ENCODE measurements at places on chromosomes 16 and 17. TPM values are rescaled to one million over a fixed set of nuclear protein-coding genes. Genes with fewer than 3 reads are reported as not detected.

Gene CHD9NB
- 3.3 TPM for total RNA-seq

Gene MGAT5B
- total RNA-seq = not detected

Gene TVP23A
- under 0.01 TPM for total RNA-seq

Gene CEP295NL
- total RNA-seq = 2.6 TPM

Gene RASD1
- 64.0 TPM for total RNA-seq

Gene KRT33B
- total RNA-seq = not detected

Gene ASPA
- 1.6 TPM for total RNA-seq

GRCh38 chr17:41494524-41494923 lies 4.8 kb upstream of the KRT36 start:
- no peaks in the 10 kb centered on the region for H3K36me3 ChIP-seq
- no peaks in the 10 kb centered on the region for H3K4me1 ChIP-seq
- H3K4me3 ChIP-seq = no peak overlapping the region
- DNase-seq = no peak

DNA sequence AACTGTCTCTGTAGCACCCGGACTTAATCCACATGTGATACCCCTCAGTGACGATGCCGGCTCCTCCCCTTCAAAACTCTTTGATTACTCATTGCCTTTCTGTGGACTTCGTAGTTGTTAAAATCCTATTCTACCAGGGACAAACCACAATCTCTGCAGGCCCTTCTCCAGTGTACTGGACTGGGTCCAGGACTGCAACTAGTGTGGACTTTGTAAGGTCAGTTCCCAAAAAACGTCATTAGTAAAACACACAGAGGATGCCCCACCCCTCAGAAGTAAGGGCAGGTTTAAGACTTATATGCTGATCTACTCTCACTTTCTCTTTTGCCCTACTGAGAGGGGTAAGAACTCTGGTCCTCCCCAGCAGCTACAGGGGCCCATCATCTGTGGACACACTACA lies 10.5 kb upstream of the NUDT7 start:
- H3K27ac ChIP-seq = no peak overlapping the region
- no peak for DNase-seq
- no peak overlapping the region for H3K4me3 ChIP-seq
- H3K36me3 ChIP-seq = no peaks in the 10 kb centered on the region
- no peaks in the 10 kb centered on the region for H3K27me3 ChIP-seq
- H3K4me1 ChIP-seq = no peaks in the 10 kb centered on the region

- no peak overlapping the region for H3K27ac ChIP-seq
- no peaks in the 10 kb centered on the region for H3K4me1 ChIP-seq
- H3K36me3 ChIP-seq = no peaks in the 10 kb centered on the region
- no peaks in the 10 kb centered on the region for H3K27me3 ChIP-seq
Observed at GRCh38 chr16:80803339-80804055, 901 bp downstream of the CDYL2 start.

DNA sequence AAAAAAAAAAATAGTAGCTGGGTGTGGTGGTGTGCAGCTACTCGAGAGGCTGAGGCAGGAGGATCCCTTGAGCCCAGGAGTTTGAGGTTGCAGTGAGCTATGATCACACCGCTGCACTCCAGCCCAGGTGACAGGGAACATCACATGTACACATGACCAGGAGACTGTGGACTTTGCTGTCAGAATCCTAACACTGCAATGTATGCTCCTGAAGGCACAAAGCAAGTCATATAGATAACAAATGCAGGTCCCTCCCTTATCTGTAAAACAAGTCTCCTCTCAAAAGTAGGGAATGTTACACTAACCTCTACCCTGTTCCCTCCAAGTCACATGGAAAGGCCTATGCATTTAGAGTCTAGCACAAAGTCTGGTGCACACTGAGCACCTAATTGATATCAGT lies 48.5 kb downstream of the ARHGAP17 start:
- H3K36me3 ChIP-seq = peaks cover 13% of the 10 kb centered on the region
- H3K4me1 ChIP-seq = no peaks in the 10 kb centered on the region
- DNase-seq = no peak
